ENCODE measurements at places on chromosomes 4 and X. TPM values are rescaled to one million over a fixed set of nuclear protein-coding genes. Genes with fewer than 3 reads are reported as not detected.

DNA sequence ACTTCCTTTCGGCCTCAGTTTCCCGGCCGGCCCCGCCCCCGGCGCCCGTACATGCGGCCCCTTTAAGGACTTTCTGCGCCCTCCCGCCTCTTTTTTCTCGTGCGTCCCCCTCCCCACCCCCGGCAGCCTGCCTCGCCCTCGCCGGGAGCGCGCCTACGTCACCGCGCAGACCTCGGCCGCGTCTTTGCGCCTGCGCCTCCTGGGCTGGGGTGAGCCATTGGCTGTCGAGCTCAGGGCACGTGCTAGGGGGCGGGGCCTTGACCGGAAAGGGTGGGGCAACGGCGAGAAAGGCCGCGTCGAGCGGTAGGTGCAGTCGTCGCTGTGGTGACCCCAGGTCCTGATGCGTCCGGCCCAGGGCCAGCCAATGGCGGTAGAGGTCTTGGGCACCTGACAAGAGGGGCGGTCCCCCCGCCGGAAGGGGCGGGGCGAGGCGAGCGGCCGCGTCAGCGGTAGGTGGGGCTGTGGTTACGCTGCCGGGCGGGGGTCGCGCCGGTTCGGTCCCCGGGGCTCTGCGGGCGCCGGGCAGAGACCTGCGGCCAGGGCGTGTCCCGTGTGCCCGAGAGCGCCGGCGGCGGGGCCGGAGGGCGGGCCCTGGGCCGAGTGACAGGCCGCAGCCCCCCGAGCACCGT lies at the start of gene UVSSA:
TSS of gene UVSSA (plus strand) at position 428 of the 629 bp plus-strand sequence. CDS start 884 bp downstream, outside the sequence.
- H3K4me3 ChIP-seq, result peak within 1 kb of the TSS; percentile 97
- H3K4me1 ChIP-seq, result peaks cover 29% of the 10 kb centered on the region

DNA sequence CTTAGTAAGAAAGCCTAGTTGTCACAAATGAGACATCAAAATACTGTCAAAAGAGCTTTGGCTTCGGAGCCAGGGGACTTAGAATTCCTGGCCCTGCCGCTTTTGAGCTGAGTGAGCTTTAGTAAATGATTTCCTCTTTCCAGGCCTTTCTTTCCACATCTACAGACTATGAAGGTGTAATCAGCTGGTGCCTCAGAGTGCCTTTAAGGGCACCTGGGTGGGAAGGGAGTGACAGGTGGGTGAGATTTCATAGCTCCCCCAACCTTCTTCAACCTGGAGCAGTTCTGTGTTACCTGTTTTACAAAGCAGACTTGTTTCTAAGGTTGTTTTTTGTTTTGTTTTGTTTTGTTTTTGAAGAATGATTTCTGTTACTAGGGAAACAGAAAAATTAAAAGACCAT lies 154.7 kb upstream of the BOD1L1 start:
- H3K4me1 ChIP-seq, result no peaks in the 10 kb centered on the region
- DNase-seq, result no peak
- H3K27me3 ChIP-seq, result no peaks in the 10 kb centered on the region
- no peak overlapping the region for H3K4me3 ChIP-seq
- H3K36me3 ChIP-seq, result no peaks in the 10 kb centered on the region

DNA sequence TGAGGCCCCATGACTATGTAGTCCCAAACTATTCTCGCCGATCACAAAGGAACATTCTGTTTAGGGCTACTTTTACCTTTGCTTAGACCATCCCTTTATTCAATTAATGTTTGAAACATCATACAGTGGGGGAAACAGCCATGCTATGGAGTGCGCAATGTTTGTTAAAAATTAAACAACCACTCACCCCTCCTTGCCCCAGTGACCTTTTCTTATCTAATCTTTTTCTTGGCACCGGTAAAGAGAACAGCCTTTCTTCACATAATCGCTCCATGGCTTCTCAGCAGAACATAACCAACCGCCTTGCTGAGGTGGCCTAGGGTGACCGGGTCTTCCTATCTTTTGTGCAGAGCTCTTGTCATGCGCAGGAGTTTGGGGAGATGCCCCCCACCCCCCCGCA lies 152.6 kb downstream of the VCX3A start:
- DNase-seq, result no peak
- H3K27me3 ChIP-seq, result no peaks in the 10 kb centered on the region
- no peak overlapping the region for H3K4me3 ChIP-seq
- no peaks in the 10 kb centered on the region for H3K4me1 ChIP-seq
- no peak overlapping the region for H3K27ac ChIP-seq

- H3K27me3 ChIP-seq, result no peaks in the 10 kb centered on the region
- no peaks in the 10 kb centered on the region for H3K36me3 ChIP-seq
- no peaks in the 10 kb centered on the region for H3K4me1 ChIP-seq
- no peak overlapping the region for H3K4me3 ChIP-seq
- DNase-seq, result no peak
- no peak overlapping the region for H3K27ac ChIP-seq
These were observed 1083.1 kb upstream of the PCDH10 start for GRCh38 chr4:132065940-132066495.

DNA sequence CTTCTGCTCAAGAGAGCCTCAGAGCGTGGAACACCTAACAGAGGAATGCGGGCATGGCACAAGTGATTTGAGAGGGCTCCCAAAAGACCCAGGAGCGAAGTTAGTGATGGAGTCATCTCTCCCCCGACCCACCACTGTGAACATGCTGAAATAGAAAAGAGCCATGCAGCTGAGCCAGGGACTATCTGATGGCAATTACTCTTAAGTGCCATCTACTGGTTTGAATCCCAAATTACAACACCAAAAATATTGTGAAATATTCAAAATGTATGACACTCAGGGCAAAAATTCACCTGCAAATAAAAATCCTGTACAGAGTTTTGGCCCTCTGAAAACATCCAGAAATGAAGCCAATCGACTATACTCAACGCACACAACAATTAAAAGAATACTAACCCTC lies 2038.9 kb upstream of the ADGRL3 start:
- DNase-seq, result no peak
- H3K36me3 ChIP-seq, result no peaks in the 10 kb centered on the region
- no peaks in the 10 kb centered on the region for H3K4me1 ChIP-seq

GRCh38 chrX:39551762-39552161 lies 546.0 kb downstream of the BCOR start:
- H3K4me1 ChIP-seq, result no peaks in the 10 kb centered on the region
- no peak overlapping the region for H3K27ac ChIP-seq
- no peaks in the 10 kb centered on the region for H3K36me3 ChIP-seq
- H3K27me3 ChIP-seq, result no peaks in the 10 kb centered on the region

GRCh38 chr4:99857307-99857706 lies 36.9 kb downstream of the LAMTOR3 start:
- peak overlapping the region; percentile 42 for H3K27ac ChIP-seq
- no peaks in the 10 kb centered on the region for H3K36me3 ChIP-seq
- no peak overlapping the region for H3K4me3 ChIP-seq
- H3K4me1 ChIP-seq, result no peaks in the 10 kb centered on the region
- no peak for DNase-seq
- no peaks in the 10 kb centered on the region for H3K27me3 ChIP-seq

- H3K4me1 ChIP-seq, result no peaks in the 10 kb centered on the region
- no peaks in the 10 kb centered on the region for H3K27me3 ChIP-seq
- no peak for DNase-seq
These were observed 46.3 kb upstream of the LONRF3 start for GRCh38 chrX:118928151-118928550.

- no peak overlapping the region for H3K27ac ChIP-seq
- H3K27me3 ChIP-seq, result no peaks in the 10 kb centered on the region
- no peak for DNase-seq
- no peaks in the 10 kb centered on the region for H3K4me1 ChIP-seq
These were observed 247.7 kb upstream of the ARSJ start for GRCh38 chr4:114226968-114227760.

DNA sequence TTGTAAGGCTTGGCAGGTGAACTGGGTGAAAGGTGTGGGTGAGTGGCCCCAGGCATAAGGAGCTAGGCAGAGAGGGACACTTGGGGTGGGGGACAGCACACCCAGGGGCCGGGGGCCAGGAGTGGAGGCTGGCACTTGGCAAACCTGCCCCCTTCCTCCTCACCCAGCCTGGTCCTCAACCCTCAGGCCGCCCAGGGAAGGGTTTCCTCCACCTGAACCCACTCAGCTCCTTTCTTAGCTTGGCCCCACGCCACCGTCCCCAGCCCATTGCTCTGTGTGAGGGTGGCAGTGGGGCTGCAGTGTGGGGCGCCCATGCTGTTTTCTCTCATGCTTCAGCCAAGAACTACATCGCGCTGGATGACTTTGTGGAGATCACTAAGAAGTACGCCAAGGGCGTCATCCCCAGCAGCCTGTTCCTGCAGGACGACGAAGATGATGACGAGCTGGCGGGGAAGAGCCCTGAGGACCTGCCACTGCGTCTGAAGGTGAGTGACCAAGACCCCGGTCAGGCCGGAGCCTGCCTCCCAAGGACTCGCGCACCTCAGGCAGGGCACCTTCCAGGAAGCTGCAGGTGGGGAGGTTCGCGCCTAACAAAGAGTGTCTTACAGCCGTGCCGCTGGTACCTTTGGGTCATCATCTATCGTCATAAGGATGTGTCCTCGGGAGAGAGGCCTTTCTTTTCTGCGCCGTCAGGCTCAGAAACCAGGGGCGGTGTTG lies 25.2 kb downstream of the WFS1 start:
- DNase-seq, result no peak
- H3K27ac ChIP-seq, result no peak overlapping the region
- H3K4me3 ChIP-seq, result no peak overlapping the region
- H3K27me3 ChIP-seq, result no peaks in the 10 kb centered on the region

- no peak overlapping the region for H3K4me3 ChIP-seq
- no peaks in the 10 kb centered on the region for H3K4me1 ChIP-seq
- H3K27me3 ChIP-seq, result no peaks in the 10 kb centered on the region
- no peak overlapping the region for H3K27ac ChIP-seq
- H3K36me3 ChIP-seq, result no peaks in the 10 kb centered on the region
These were observed 7.3 kb downstream of the TREX2 start for GRCh38 chrX:153438532-153438931.

GRCh38 chrX:153571534-153571908 lies 27.4 kb downstream of the CCNQ start:
- H3K36me3 ChIP-seq, result no peaks in the 10 kb centered on the region
- H3K27me3 ChIP-seq, result no peaks in the 10 kb centered on the region
- DNase-seq, result no peak
- no peaks in the 10 kb centered on the region for H3K4me1 ChIP-seq

- H3K36me3 ChIP-seq, result no peaks in the 10 kb centered on the region
- H3K27me3 ChIP-seq, result no peaks in the 10 kb centered on the region
- DNase-seq, result no peak
- no peak overlapping the region for H3K27ac ChIP-seq
These were observed 873.5 kb downstream of the PDHA2 start for GRCh38 chr4:96713271-96713850.

DNA sequence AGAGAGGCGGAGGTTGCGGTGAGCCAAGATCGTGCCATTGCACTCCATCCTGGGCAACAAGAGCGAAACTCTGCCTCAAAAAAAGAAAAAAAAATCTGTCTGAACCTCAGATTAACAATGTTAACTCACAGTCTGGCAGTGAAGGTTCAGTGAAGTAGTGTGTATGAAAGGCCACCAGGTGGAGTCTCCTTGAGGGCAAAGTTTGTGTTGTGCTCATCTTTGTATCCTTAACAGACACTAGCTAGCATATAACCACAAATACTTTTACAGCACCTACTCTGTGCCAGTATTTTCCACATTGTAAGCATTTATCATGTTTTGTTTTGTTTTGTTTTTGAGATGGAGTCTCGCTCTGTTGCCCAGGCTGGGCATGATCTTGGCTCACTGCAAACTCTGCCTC lies 46.0 kb upstream of the MGST2 start:
- no peak for DNase-seq
- no peak overlapping the region for H3K4me3 ChIP-seq
- H3K27ac ChIP-seq, result no peak overlapping the region
- no peaks in the 10 kb centered on the region for H3K36me3 ChIP-seq

The GAGE12H gene
- total RNA-seq, result not detected

The PAGE5 gene
- total RNA-seq, result not detected

The RP2 gene
- 3.1 TPM for total RNA-seq
